NCI-H2227 treated with DMSO at 0.1 percent for 48 hours (cell line): ENCODE measurements at places on chromosomes 13 and 19.

DNA sequence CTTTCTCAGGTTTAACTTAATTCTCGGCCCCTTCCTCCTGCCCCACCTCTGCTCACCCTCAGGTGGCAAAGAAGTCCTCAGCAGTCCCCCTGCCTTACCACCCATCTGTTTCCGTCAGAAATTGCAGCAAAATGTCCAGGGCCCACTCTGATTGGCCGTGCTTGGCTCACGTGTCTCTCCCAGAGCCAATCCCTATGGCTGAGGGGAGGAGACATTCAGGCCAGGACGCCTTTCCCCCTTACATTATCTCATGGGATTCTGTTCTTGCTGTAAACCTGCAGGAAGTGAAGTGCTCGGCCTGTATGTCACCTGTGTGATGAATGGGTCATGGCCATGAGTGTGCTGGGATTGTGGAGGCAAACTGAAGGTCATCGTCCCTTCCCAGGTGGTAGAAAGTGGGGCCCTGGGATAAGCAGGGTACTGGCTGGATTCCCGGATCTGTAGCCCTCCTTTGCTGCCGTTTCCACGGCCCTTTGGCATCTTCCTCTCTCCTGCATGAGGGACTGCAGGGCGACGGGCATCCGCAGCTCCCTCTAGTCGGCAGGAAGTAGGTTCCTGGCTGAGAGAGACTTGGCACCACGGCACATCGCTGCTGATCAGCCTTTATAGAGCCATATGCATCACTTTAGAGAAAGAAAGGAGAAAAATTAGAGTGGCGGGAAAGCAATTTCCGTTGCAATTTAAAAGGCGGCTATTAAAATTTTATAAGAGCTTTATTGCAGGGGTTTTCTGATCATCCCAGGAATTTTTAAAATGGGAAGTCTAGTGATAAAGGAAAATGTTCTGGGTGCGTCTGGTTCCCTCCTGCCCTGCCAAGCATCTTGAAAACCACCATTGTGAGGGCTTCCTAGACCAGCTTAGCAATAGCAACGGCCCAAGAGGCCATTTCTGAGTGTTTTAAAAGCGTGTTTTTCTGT is 118.2 kb downstream of the SIPA1L3 start:
- peak; percentile 95 for DNase-seq

DNA sequence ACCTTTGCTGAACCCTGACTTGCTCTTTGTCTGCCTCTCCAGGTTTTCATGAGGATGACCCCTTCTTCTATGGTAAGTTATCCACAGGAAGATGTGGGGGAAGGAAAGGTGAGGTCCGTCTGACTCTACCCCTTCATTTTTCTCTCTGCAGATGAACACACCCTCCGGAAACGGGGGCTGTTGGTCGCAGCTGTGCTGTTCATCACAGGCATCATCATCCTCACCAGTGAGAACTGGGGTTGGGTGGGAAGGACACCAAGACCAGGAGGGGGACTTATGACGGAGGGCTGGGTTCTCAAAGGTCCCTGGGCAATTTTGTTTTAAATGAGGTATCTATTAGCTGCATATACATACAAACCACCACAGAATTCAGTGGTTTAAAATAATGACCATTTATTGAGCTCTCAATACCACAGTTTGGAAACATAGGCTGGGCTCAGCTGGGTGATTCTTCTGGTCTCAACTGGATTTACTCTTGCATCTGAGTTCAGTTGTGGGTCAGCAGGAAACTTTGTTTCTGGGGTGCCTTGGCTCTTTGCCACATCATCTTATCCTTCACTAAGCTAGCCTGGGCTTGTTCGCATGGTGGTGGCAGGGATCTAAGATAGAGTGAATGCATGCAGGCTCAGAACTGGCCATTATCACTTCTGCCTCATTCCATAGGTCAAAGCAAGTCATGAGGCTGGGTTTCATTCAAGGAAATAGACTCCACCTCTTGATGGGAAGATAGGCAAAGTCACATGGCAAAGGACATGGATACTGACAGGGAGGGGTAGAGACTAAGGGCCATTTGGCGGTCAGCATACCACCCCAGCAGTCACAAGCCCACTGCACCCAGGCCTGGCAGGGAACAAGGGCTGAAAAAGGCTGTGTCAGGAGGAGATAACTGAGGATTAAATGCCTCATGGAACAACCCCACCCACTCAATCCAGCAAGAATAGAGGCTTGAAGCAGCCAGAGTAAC is 11.8 kb downstream of the FXYD5 start:
- no peak for DNase-seq

GRCh38 chr13:56351041-56351440 is 789.7 kb upstream of the PRR20A start:
- DNase-seq = no peak

DNA sequence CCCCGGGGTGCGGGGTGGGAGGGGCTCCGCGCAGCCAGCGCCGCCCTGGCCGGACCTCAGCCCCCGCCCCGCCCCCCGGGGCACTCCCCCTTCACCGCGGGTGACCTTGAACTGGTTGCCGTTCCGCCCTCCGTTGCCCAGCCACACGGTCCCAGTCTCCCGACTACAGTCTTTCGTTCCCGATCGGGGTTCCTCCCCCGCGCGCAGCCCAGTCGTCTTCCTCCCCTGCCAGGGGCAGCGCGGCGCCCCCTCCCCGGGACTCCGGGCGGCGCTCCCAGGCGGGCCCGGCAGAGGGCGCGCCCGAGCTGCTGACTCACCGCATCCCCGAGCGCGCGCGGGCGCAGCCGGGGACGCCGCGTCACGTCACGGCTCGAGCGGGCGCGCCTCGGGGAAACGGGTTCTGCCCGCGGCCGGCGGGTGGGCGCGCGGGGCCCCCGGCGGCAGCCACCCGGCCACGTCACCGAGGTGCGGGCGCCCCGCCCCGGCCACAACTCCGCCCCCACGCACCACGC is 459 bp downstream of the MIDN start:
- DNase-seq = no peak

DNA sequence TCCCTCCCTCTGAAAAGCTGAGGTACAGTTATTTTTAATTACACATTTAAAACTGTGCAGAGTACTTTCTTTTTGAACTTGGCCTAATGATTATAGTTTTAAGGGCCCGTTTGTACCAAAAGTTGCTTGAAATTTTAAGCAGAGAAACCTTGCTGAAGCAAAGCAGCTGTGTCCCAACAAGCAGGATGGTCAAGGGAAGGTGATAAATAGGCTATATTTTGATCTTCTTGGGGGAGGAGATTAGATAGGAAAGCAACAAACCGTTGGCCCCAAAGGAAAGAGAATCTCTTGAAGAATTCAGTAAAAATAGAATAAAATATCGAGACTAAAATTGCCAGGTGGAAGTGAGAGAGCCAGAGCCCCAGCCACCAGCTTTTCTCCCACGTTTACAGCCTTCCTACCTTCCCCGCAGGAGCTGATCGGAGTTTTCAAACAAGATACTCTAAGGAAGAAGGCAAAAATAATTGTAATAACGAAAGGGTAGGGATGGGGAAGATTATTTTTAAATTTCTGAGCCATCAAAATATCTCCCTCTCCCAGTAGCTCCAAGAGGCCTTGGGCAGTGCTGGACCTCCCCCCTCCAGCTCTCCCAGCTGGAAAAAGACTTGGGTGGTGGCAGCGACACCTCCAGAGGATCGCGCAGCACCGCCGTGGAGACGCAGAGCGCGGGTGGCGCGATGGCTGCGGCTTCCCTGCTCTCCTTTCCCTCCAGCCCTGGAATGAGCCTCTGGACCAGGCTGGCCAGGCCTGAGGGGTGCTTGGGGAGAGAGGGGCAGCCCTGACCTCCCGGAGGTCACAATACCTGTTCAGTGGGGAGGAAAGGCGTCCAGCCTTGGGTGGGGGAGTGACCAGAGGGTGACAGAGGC is 5.8 kb downstream of the ZIC2 start:
- DNase-seq = no peak

GRCh38 chr19:33098055-33098534 is 17.1 kb downstream of the GPATCH1 start:
- DNase-seq = no peak

DNA sequence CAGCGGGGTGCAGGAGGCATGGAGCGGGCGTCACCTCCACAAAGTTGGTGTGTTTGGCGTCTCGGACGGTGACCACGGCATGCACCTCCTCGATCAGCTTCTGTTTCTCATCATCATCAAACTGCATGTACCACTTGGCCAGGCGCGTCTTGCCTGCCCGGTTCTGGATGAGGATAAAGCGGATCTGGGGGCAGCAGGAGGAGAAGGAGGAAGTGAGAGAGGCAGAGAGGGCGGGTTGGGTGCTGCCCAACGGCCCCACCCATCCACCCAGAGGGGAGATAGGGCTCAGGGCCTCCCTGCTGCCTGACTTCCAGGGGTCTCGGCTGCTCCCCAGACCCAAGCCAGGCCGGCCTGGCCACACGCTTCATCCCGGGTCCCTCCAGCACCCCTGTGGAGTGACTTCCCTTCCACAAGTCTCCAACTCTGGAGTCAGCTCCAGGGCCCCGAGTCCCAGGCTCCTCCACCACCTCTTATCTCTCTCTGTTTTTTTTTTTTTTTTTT is 4.6 kb downstream of the AP2S1 start:
- no peak for DNase-seq

- no peak for DNase-seq
These were observed 394.3 kb downstream of the PCDH17 start for GRCh38 chr13:58025821-58026220.

GRCh38 chr13:49539313-49539712 is 43.6 kb downstream of the PHF11 start:
- no peak for DNase-seq

DNA sequence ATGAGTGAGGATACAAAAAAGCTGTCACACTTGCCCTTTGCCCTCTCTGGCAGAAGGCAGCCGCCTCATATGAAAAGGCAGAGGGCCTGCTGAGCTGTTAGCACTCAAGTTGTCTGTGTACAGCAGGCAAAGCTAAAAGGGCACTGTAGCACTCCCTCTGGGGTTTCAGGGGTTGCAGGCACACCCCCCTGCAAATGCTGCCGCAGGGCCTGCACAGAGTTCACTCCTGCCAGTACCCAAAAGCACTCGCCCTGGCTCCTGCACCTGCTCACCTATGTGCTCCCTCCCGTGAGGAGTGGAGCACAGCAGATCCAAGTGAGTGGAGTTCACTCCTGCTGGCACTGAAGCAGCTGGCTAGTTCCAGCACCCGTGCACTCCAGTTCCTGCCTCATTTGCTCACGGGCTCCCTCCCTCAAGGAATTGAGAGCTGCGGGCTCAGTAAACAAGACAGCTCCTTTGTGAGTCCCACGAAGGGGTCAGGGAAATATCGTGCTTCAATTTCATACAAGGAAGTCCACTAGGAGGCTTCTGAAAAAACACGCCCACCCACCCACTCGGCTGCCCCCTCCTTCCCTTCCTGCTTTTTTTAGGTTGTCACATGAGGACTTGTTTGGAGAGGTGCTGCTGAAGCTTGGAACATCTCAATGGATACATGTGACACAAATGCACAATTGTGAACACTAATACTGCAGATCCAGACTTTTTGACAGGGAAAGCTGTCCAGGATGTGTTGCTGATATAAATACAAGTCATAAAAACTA is 9.9 kb upstream of the RCBTB2 start:
- peak; percentile 42 for DNase-seq

GRCh38 chr19:41031916-41032315 is 40.8 kb downstream of the CYP2B6 start:
- no peak for DNase-seq

- no peak for DNase-seq
These were observed 261.4 kb upstream of the RXFP2 start for GRCh38 chr13:31477961-31478360.

GRCh38 chr13:112203614-112204013 is 136.7 kb downstream of the SOX1 start:
- no peak for DNase-seq

- DNase-seq = peak; percentile 58
These were observed 30.7 kb upstream of the ZNF429 start for GRCh38 chr19:21474671-21475181.

- no peak for DNase-seq
These were observed 4.2 kb downstream of the PDE4C start for GRCh38 chr19:18221815-18222725.

GRCh38 chr13:43432958-43433357 is 353.8 kb downstream of the ENOX1 start:
- DNase-seq = no peak

DNA sequence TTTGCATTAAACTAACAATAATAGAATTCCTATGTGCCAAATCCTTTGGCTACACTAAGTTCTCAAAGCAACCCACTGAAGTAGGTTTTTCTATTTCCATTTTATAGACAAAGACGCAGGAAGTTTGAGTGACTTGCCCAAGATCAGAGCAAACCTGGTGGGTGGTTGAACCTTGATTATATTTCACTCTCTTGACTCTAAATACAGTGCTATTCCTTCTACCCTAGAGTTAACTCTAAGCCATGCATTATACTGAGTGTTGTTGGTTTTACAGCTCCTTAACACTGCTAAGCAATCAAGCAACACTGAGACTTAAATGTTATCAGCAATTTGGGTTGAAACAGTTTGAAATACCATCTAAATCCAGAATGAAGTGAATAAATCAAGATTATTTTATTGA is 813.6 kb upstream of the GPC6 start:
- DNase-seq = no peak

DNA sequence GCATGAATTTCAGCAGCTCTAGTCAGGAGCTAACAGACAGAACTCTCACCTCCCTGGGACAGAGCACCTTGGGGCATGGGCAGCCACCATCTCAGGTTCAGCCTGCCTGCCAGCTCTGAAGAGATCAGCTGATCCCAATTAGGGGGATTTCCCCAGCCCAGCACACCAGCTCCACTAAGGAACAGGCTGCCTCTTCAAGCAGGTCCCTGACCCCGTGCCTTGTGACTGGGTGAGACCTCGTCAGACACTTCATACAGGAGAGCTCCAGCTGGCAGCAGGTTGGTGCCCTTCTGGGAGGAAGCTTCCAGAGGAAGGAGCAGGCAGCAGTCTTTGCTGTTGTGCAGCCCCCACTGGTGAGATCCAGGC is 84.5 kb upstream of the UFM1 start:
- no peak for DNase-seq

- DNase-seq = no peak
These were observed 11.7 kb downstream of the RFX2 start for GRCh38 chr19:6098574-6098973.

- DNase-seq = no peak
These were observed 94.1 kb downstream of the ATP11A start for GRCh38 chr13:112783978-112784371.

- no peak for DNase-seq
These were observed 29.0 kb downstream of the CARS2 start for GRCh38 chr13:110676595-110677587.

- DNase-seq = no peak
These were observed 10.3 kb downstream of the TBCB start for GRCh38 chr19:36125557-36125956.

GRCh38 chr13:100987948-100988347 is 313.4 kb upstream of the TMTC4 start:
- DNase-seq = no peak
